ENCODE measurements at places on chromosomes 3 and 15. TPM values are rescaled to one million over a fixed set of nuclear protein-coding genes. Genes with fewer than 3 reads are reported as not detected.

SEC61A1 gene
- 306 TPM for polyA plus RNA-seq

ACTRT3 gene
- polyA plus RNA-seq: 2.9 TPM

SLC15A2 gene
- 2.6 TPM for polyA plus RNA-seq

PLCB2 gene
- 1.1 TPM for polyA plus RNA-seq

SPRED1 gene
- polyA plus RNA-seq: 5.7 TPM

SCAANT1 gene
- polyA plus RNA-seq: not detected

CCDC33 gene
- not detected for polyA plus RNA-seq

CYP1A2 gene
- polyA plus RNA-seq: 0.09 TPM

PRTG gene
- not detected for polyA plus RNA-seq

TUSC2 gene
- 30.5 TPM for polyA plus RNA-seq

MNS1 gene
- polyA plus RNA-seq: 0.29 TPM

SLC22A13 gene
- polyA plus RNA-seq: 0.54 TPM

CRABP1 gene
- not detected for polyA plus RNA-seq

ARMC8 gene
- polyA plus RNA-seq: 66.1 TPM

ZKSCAN7 gene
- 1.9 TPM for polyA plus RNA-seq

FEZF2 gene
- not detected for polyA plus RNA-seq

GUCA1C gene
- 0.26 TPM for polyA plus RNA-seq

PRR20G gene
- polyA plus RNA-seq: not detected

PDZRN3 gene
- not detected for polyA plus RNA-seq

SLC38A3 gene
- not detected for polyA plus RNA-seq

SLC28A2 gene
- polyA plus RNA-seq: not detected

C2CD4B gene
- not detected for polyA plus RNA-seq

UBAP1L gene
- 0.55 TPM for polyA plus RNA-seq

CTDSPL2 gene
- polyA plus RNA-seq: 15.0 TPM

PYGO1 gene
- 2.0 TPM for polyA plus RNA-seq

GP5 gene
- 0.02 TPM for polyA plus RNA-seq

GATA2 gene
- polyA plus RNA-seq: not detected

TRH gene
- polyA plus RNA-seq: not detected

ARHGEF26 gene
- polyA plus RNA-seq: 1.4 TPM

Data from keratinocyte (primary cell).